ENCODE measurements at places on chromosomes 7 and 10.

- DNase-seq, result no peak
Observed at GRCh38 chr7:102285540-102286236, 980 bp upstream of the SH2B2 start.

DNA sequence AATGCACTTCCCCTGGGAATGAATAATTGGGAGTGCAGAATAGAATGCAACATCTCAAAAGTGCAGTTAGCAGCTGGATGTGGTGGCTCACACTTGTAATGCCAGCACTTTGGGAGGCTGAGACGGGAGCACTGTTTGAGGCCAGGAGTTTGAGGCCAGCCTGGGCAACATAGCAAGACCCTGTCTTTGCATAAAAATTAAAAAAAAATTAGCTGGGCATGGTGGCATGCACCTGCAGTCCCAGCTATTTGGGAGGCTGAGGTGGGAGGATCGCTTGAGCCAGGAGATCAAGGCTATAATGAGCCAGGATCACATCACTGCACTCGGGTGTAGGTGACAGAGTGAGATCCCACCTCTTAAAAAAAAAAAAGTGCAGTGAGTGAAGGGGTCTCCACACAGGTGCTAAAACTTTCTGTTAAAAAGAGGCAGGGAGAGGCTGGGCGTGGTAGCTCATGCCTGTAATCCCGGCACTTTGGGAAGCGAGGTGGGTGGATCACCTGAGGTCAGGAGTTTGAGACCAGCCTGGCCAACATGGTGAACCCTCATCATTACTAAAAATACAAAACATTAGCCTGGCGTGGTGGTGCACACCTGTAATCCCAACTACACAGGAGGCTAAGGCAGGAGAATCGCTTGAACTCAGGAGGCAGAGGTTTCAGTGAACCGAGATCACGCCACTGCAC is 13.5 kb upstream of the ZMIZ1 start:
- no peak for DNase-seq

DNA sequence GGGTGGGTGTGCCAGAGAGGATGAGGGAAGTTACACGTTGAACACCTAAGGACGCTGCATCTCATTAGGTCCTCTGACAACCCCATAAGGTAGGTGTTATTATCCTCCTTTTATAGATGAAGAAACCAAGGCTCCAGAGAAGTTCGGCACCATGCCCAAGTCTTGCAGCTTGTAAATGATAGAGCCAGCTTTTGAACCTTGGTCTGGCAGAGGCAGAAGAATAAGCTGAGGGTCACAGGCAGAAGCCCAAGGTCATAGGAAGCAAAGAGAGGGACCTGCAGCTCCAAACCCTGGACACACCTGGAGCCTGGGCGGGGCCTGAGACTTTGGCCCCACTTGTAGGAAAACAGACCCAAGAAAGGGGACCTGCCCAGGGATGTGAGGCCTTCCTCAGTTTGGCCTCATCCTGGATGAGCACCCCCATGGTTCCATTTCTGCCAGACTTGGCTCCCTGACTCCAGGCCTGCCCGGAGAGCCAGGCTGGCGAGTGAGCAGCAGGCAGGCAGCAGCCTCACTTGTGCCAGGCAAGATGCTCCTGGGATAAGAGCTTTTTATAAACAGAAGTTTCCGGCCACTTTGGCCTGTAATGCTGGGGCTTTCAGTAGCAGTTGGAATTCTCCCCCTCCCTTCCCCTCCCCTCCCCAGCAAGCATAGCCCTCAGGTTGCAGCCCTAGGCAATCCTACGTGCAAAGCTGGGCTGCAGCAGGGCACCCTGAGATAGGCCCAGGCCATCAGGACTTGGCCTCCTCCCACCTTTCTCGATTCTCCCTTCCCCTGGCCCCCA is 2.4 kb downstream of the KCNH2 start:
- DNase-seq, result no peak

GRCh38 chr7:129561677-129562359 is 49.7 kb upstream of the NRF1 start:
- no peak for DNase-seq

- DNase-seq, result peak; percentile 83
Observed at GRCh38 chr10:104254493-104255310, at the start of gene GSTO1. Gene GSTO1 (plus strand): TSS chr10:104254892. CDS start chr10:104254929, 37 bp downstream.

DNA sequence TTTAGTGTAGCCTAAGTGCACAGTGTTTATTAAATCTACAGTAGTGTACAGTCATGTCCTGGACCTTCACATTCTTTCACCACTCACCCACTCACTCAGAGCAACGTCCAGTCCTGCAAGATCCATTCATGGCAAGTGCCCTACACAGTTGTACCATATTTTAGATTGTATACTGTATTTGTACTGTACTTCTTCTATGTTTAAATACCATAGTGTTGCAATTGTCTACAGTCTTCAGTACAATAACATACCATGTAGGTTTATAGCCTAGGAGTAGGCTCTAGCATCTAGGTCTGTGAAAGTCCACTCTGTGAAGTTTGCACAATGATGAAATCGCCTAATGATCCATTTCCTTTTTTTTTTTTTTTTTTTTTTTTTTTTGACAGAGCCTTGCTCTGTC is 12.0 kb downstream of the EEPD1 start:
- DNase-seq, result no peak

DNA sequence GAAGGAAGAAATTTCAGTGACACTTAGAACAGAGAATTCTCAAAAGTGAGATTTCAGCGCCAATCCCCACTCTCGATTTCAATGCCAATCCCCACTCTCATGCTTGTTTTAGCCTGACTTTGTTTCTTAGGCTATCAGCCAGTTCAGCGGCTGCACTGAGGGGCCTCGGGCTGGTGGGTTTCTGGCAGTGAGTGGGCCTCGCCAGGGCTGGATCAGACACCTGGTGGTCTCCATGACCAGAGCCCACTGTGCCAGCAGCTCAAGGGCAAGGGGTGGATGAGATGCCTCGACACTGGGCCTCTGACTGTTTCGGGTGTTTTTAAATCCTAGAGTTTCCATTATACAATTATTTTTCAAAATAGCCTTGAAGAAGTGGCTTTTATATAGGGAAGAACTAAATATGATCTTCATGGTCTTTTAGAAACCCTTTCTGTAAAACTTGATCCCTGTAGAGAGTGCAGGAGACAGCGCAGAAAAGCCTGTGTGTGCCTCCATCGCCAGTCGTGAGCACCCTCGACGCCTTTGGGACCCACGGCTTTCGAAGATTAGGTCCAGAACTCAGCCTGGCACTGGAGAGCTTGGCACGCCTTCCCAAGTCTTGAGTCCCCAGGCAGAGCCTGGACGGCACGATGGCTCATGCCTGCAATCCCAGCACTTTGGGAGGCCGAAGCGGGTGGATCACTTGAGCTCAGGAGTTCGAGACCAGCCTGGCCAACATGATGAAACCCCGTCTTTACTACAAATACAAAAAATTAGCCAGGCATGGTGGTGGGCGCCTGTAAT is 76.2 kb downstream of the INPP5A start:
- no peak for DNase-seq

DNA sequence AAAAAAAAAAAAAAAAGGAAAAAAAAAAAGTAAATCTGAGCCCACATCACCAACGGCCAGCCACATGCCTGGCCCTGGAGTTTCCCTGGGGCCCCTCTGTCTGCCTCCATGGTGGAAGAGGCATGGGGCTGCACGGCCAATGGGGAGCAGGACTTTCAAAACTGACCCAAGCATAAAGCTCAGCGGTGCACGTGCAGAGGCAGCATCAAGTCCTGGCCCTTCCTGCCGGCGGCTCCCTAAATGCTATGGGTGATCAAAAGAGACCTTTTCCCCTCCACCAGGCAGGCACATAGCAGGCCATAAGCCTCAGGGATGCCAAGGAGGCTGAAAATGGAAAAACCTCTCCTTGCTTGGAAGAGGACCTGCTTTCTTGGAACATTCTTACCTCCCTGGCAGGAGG is 94.3 kb downstream of the OAT start:
- no peak for DNase-seq

DNA sequence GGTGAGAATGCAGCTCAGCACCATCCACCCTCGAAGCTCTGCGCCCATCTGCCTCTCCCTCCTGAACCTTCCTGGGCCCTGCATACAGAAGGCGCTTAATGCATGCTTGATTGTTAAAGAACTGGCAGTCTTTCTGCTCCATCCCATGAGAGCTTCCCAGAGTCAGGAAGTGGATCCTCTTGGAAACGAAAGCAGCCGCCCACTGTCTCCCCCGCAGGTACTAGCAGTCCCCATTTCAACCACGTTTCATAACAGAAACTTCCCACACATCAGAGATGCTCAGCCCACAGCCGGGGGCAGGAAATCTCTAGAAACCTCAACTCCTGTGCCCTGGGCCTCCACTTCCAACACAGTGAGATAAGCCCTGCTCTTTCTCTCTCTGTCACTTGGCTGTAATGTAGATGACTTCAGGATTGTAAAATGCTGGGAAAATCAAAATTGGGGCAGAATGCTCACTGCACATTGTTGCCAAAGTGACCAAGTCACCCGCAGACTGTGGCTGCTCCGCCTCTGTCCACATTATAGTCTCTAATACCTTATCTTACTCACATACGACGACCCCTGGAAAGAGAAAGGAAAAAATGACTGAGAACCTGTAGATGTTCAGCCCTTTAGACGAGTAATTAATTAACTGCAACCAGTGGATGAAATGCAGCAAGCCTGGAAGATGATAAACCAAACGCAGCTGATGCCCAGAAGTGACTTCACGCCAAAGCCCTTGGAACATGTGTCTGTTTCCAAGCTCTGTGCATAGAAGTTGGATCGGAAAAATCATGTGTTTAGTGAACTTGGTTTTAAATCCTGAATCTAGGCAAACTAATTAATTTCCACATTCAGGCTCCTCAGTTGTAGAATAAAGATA is 28.5 kb downstream of the GSDME start:
- DNase-seq, result no peak

DNA sequence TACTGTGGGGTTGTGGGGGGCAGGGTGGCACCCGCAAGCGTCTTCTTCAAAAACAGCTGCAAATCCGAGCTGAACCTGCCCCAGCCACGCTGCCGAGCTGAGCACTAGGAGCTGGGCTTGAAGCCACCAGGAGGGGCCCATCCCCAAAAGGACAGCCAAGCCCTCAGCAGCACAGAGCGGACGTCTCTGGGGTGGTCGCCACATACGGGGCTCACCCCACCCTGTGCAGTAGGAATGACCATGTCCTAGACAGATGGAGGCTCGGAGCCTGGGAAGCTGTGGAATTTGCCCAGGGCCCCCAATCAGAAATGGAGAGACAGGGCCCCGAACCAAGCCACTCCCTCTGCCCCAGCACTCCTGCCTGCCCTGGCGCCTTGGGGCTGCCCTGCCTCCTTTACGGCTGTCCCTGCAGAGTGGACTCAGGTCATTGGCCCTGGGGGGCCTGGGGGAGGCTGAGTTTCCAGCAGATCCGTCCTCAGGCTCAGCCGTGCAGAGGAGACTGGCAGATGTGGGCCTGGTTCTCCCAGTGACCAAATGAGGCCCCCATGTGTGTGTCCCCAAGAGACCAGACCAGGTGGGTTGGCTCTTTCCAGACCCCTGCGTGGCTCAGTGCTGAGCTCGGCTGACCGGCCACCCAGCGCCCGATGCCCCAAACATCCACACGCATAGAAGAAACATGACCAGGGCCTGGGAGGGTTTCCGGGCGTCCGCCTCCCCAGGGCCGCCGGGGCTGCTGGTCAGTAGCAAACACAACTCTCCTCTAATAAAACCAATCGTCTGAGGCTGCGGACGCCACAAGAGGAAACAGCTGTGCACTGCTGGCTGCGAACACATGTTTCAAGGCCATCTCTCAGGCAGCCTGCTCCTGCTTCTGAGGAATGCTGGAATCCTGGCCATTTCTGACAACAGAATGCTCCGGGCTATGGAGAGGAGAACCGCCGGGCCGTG is 54.9 kb downstream of the PDGFA start:
- no peak for DNase-seq

DNA sequence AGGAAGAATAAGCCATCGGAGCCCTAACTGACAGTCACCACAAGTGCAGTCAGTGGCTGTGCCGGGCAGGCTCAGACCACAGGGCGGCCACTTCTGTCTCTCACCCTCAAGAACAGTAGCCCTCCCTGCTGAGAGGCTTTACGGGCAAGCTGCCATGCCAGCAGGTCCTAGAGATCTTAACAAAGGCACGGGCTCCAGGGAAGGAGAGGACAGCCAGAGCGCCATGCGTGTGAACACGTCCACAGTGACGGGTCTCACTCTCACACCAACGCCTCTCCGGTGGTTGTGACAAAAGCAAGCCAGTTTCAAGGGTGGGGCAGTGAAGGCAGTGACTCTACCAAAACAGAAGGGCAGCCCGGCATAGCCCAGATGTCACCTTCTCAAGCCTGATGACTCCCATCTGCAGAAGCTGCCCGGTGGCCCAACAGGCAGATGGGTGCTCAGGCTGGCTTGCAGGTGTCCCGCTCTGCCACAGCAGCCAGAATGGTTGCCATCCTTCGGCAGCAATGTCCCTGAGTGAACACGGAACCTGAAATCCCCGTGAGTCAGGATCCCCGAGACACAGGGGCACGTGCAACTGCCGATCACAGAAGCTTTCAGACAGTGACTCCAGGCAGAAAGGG is 102.0 kb downstream of the FAM53B start:
- DNase-seq, result no peak

DNA sequence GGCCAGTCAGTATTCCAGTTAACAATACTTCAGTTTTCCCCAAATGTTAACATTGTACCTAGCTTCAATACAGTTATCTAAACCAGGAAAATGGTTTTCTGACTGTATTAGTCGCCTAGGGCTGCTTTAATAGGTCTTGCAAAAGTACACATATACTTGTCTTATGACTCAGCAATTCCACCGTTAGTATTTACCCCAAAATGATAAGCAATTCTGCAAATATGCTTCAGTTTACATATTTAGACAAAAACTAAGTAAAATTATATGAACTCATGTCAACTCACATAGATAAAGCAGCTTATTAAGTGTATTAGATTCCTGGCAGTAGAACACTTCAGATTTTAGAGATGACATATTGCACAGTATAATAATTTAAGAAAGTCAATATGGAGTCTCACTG is 363.3 kb downstream of the ARL4A start:
- DNase-seq, result peak; percentile 24
